ENCODE measurements at places on chromosomes 2 and 18. TPM values are rescaled to one million over a fixed set of nuclear protein-coding genes. Genes with fewer than 3 reads are reported as not detected.

The SCN9A gene
- total RNA-seq, result 43.0 TPM

The PJVK gene
- total RNA-seq, result 2.2 TPM

The TLX2 gene
- not detected for total RNA-seq

The NYAP2 gene
- total RNA-seq, result not detected

The ABCG8 gene
- total RNA-seq, result not detected

The EFHD1 gene
- not detected for total RNA-seq

The CRYGB gene
- total RNA-seq, result not detected

The DSG1 gene
- not detected for total RNA-seq

The CYTIP gene
- total RNA-seq, result not detected

The GPR17 gene
- total RNA-seq, result not detected

The RBM44 gene
- total RNA-seq, result 0.25 TPM

The CPO gene
- total RNA-seq, result 0.12 TPM

The TXNDC9 gene
- total RNA-seq, result 73.5 TPM

The NIF3L1 gene
- 22.2 TPM for total RNA-seq

The MEP1B gene
- not detected for total RNA-seq

The EMILIN1 gene
- 328 TPM for total RNA-seq

The C2orf78 gene
- total RNA-seq, result not detected

The HRH4 gene
- total RNA-seq, result 0.12 TPM

The VPS4B gene
- total RNA-seq, result 51.6 TPM

The CROCC2 gene
- not detected for total RNA-seq

The DLGAP1 gene
- total RNA-seq, result 0.12 TPM

The GPR75 gene
- total RNA-seq, result 1.1 TPM

The IMMT gene
- 56.9 TPM for total RNA-seq

The MZT2B gene
- 210 TPM for total RNA-seq

The WDPCP gene
- total RNA-seq, result 11.4 TPM

The STARD6 gene
- not detected for total RNA-seq

The MSTN gene
- 0.12 TPM for total RNA-seq

The CTNNA2 gene
- total RNA-seq, result not detected

The LHCGR gene
- not detected for total RNA-seq

The FBLN7 gene
- total RNA-seq, result 2.4 TPM

The LRRC30 gene
- not detected for total RNA-seq

The GALR1 gene
- total RNA-seq, result under 0.01 TPM

The TSPYL6 gene
- not detected for total RNA-seq

The METTL8 gene
- total RNA-seq, result 24.1 TPM

The COL4A3 gene
- total RNA-seq, result 0.25 TPM
